ENCODE measurements at places on chromosomes 13 and 19.

- no peak for DNase-seq
Measured at GRCh38 chr13:59409211-59409610, 754.5 kb downstream of the DIAPH3 start.

DNA sequence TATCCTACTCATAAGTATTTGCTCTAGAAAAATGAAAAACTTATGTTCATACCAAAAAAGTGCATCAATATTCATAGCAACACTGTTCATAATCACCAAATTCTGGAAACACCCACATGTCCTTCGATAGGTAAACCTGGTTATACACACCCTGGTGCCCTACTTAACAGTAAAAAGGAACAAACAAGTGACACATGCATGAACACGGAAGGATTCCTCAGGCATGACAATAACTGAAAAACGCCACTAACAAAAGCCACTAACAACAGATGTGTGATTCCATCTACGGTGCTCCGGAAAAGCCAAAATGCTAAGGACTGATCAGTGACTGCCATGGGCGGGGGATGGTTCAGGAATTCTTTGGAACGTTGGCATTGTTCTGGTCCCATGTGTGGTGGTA is 65.5 kb downstream of the STK24 start:
- DNase-seq, result no peak

GRCh38 chr13:95426631-95427030 is 125.4 kb upstream of the ABCC4 start:
- no peak for DNase-seq

GRCh38 chr13:110531671-110532083 is 29.8 kb downstream of the RAB20 start:
- no peak for DNase-seq

- no peak for DNase-seq
Measured at GRCh38 chr19:10430505-10431253, 10.3 kb downstream of the PDE4A start.

GRCh38 chr19:8675066-8675465 is 23.5 kb downstream of the ACTL9 start:
- DNase-seq, result no peak

- DNase-seq, result no peak
Measured at GRCh38 chr19:38399081-38399480, 3.8 kb upstream of the FAM98C start.

DNA sequence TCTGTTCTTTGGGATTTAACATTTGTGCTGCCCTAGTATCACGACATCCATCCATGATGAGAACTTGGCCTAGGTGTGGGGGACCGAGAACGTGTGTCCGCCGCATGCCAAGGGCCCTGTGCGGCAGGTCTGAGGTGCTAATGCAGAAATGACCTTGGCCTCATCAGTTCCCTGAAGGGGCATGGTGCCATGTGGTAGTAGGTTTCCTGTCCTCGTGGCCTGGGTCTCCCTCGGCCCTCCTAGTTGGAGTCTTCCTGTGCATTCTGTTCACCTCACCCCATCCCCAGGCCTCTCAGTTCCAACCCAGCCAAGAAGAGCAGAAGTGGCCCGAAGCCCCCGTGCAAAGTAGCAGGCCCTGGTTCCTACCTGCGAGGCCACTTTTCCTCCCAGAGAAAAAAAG is 59.8 kb downstream of the GGACT start:
- DNase-seq, result no peak

DNA sequence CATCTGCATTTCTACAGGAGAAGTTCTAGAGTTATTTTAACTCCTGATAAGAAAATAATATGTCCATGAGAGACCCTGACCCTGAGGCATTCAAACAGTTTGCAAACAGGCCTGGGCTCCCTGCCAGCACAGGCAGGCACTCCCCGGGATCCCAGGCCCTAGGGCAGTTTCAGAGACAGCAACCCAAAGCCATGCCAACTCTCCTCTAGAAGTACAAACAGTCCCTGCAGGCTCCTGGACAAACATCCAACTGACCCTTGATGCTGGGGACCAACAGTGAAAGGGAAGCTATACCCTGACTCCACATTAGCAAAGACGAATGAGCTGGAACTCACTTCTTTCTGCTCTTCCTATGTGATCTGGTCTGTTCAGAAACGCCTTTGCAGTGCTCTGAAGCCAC is 44.8 kb downstream of the CCDC70 start:
- DNase-seq, result no peak

GRCh38 chr19:844546-844971 is 3.8 kb downstream of the PRTN3 start:
- no peak for DNase-seq

- no peak for DNase-seq
Measured at GRCh38 chr19:57978586-57979289, 4.4 kb upstream of the C19orf18 start.

DNA sequence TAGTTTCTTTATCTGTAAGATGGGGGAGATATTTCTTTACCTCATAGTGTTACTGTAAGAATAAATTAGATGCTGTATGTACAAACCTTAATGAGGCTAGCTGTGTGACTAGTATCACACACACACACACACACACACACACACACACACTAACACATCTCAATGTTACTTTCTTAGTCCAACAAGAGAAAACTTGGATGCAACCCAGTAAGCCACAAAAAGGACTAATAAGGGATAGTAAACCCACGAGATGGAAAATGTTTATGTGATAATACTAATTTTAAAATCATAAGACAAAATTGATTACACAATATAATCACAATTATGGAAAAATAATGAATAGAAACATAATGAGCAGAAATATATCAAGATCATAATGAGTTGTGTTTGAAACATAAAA is 437.7 kb upstream of the ZNF507 start:
- DNase-seq, result no peak

- no peak for DNase-seq
Measured at GRCh38 chr13:21075379-21076249, 14.2 kb upstream of the LATS2 start.

DNA sequence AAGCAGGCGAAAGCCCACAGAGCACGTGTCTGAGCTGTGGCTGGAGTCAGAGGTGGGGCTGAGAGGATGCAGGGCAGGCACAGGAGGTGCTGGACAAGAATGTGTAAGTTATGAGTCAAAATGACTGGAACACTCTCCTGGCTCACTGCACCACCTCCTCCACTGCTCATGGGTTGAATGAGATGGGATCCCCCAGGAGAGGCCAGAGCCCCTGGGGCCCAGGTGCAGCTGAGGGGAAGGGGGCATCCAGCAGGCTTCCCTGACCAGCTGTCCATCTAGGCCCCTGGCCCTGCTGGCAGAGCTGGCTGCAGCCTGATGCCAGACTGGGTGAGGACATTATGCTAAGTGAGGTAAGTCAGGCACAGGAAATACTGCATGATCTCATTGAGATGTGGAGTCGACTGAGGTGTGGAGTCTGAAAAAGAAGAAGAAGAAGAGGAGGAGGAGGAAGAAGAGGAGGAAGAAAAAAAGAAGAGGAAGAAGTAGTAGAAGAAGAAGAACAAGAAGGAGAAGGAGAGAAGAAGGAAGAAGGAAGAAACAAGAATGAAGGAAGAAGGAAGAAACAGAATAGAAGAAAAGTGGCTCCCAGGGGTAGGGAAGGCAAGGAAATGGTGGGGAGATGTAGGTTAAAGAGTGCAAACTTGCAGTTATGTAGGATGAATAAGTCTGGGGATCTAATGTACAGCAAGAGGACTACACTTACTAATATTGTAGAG is 747.4 kb downstream of the UQCRFS1 start:
- no peak for DNase-seq

DNA sequence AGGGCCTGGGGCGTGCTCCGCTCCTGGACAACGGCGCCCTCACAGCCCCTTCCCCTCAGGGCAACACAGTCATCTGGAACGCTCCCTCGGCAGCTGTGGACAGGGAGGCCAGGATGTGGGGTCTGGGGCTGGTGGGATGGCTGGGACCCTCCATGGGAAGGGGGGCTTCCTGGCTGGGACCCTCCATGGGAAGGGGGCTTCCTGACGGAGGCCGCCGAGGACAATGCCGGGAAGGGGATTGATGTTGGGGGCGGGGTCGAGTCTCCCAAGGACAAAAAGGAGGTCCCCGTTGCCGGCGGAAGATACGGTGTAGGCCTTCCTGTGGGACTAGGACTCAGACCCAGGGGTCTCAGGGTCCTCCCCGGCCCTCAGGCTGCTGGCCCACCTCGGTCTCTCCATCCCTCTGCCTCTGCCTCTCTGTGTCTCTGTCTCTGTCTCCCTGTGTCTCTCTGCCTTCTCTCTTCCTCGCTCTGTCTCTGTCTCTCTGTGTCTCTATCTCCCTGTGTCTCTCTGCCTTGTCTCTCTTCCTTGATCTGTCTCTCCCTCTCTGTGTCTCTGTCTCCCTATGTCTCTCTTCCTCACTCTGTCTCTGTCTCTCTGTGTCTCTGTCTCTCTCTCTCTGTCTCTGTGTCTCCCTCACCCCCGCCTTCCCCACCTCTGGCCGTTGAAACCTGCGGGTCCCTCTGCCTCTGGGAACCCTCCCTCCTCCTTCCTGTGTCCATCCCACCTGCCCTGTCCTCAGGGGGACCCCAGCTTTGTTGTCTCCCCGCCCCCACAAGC is 2.7 kb upstream of the MADCAM1 start:
- no peak for DNase-seq

DNA sequence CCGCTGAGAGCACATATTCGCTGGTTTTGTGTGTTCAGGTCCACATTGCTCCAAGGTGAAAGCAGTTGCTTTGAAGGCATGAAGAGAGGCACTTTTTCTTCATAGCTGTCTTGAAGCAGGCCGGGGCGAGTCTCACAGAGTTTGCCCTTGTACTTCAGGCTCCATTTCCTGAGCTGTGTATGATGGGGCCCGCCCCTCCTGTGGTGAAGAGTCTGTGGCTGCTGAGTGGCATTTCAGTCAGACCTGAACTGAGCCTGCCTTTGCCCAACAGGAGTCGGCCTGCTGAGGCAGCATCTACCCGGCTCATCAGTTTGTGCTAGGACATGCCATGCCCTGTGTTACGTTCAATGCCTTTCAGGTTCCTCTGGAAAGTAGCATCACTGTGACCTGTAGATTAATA is 44.4 kb upstream of the C1QTNF9 start:
- no peak for DNase-seq

GRCh38 chr13:97278435-97279411 is 56.6 kb downstream of the MBNL2 start:
- DNase-seq, result no peak

GRCh38 chr13:50203256-50203941 is 188.2 kb downstream of the KCNRG start:
- DNase-seq, result no peak

GRCh38 chr13:101552286-101552685 is 99.8 kb downstream of the ITGBL1 start:
- no peak for DNase-seq

DNA sequence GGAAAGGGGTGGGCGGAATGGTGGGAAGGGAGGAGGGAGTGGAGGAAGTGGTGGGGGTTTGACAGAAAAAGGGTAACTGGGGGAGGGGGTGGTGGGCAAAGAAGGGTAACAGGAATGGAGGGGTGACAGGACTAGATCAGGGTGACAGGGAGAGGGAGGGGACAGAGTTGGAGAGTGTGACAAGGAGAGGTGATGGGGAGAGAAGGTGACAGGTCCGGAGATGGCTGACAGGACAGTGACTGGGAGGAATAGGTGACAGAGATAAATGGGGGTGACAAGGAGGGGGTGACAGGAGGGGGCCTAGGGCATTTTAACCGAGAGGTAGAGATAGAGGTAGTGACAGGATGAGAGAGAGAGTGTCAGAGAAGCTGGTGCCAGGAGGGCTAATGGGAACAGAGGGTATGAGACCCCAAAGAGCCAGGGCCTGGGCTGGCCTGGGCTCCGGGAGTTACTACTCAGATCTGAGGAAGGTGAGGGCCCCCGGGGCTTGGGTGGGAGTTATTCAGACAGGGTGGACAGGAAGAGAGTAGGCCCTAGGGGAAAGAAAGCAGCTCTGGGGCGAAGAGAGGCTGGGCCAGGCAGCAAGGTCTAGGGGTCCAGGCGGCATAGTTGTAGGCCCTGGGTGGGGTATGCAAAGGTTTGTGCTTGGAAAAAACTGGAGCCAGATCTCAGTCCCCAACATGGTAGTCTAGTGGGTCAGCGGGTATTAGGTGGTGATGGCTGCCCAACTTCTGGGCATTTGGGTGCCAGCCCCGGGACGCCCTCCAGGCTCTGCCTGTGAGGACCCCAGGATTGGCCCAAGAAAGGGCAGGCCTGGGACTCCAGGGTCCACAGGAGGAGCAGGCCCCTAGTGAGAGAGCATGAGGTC is 660 bp downstream of the CIC start:
- no peak for DNase-seq

DNA sequence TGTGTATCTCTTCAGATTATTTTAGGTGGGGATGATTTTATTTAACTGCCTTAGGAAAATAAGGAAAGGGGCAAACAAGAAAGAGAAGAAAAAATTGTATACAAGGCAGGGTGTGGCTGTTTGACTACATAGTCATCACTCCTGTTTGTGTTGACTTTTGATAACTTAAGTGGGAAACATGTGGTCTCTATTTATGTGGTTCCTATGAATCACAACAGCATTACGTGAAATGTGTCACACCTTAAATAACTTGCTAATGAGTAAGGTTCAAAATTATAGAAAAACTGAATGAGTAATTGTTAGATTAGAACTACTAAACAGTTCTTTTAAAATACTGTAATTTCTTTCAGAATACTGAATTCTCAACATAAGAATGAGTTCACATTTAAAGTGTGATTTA is 69.3 kb downstream of the LMO7 start:
- no peak for DNase-seq

GRCh38 chr13:37087486-37087885 is 18.0 kb downstream of the CSNK1A1L start:
- no peak for DNase-seq

DNA sequence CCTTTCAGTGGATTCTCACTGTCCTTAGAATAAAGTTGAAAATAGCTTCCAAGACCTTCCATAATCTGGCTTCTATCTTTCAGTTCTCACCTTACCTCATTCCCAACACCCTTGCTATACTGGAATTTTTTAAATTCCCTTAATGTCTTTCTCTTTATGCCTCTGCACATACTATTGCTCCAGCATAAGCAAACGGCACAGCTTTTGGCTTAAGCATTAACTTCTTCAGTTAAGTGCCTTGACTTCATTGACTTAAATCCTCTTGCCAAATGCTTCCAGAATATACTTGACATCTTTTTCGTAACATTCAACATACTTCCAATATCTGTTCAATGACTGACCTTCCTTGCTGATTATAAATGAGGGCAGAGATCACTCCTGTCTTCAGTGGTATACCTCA is 34.0 kb downstream of the SERPINE3 start:
- DNase-seq, result no peak

DNA sequence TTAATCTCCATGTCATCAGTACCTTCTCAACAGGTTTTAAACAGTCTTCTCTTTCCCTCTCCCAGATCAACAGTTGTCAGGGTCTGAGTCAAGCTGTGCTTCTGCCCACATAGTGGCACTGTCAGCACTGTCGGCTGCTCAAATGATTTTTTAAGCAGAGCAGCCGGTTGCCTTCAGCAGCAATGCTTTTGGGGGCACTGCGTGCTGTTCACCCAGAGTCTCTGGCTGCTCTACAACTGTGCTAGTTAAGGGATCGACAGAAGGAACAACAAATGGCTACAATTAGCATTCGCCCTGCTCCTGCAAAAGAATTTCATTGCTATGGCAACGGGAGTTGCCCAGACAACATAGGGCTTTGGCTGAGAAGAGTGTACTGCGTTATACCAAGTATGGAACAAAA is 412.9 kb downstream of the DIAPH3 start:
- no peak for DNase-seq

- no peak for DNase-seq
Measured at GRCh38 chr19:8135946-8136618, 13.3 kb downstream of the FBN3 start.
